Esophagus squamous epithelium (tissue), 5 donors: ENCODE measurements at places on chromosomes 4 and X.

GRCh38 chr4:163755013-163755412 is 260.5 kb downstream of the TMA16 start:
- no peak for DNase-seq

- DNase-seq, result no peak
Measured at GRCh38 chrX:136810493-136810892, 29.8 kb upstream of the ARHGEF6 start.

DNA sequence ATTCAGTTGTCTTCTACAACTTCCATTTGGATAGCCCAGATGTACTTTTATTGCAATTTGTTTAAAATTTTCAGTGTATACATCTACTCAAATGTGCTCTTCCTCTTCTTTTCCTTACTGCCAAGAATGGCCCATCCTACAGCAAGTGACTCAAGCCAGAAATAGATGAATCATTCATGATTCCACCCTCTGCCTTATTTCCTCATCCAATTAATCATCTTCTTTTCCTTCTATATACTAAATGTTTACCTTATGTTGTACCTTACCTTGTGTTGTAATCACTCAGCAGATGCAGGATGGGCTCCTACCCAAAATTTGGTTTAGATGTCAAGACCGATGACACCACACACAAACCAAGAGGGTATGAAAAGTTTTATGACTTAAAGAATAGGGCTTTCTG is 437.8 kb downstream of the GRXCR1 start:
- DNase-seq, result no peak

- DNase-seq, result no peak
Measured at GRCh38 chr4:185834088-185834487, 22.1 kb upstream of the SORBS2 start.

- DNase-seq, result no peak
Measured at GRCh38 chrX:3141031-3141430, 99.8 kb downstream of the ARSF start.

- no peak for DNase-seq
Measured at GRCh38 chrX:142001934-142002333, 98.2 kb downstream of the MAGEC1 start.
